ENCODE measurements at places on chromosomes 3 and 15.

- peak; percentile 94 for DNase-seq
Observed at GRCh38 chr15:98853161-98853560, 154.4 kb downstream of the PGPEP1L start.

DNA sequence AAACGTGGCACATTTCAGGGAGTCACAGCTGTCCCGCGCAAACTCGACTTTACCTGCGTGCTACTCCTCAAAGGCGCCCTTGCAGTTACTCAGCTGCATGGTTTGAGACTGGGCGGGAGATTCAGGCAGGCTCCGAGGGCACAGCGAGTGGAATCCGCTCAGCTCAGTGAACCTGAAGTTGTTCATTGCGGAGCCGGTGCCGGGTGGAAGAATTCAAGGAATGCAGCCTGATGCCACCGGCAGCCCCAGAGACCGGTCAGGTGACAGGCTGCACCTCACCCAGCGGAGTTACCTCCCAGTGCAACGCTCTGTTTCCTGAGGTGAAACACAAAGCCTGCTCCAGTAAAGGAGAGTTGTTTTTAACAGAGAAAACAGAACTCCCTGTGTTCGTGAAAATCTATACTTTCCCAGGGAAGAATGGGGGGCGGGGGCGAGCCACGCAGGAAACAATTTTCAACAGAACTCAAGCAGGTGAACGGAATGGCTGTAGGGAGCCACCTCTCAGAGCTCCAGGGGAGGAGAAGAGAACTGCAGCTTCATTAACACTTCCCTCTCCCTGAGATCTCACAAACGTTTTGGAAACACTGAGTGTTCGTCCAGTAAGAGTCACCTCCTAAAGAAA, 3.8 kb downstream of the VEPH1 start:
- peak; percentile 30 for DNase-seq

GRCh38 chr3:195187609-195188425, 83.1 kb downstream of the XXYLT1 start:
- DNase-seq = no peak

- no peak for DNase-seq
Observed at GRCh38 chr15:99432271-99433025, 133.3 kb upstream of the MEF2A start.

- no peak for DNase-seq
Observed at GRCh38 chr3:112623717-112624116, 17.2 kb downstream of the CCDC80 start.

DNA sequence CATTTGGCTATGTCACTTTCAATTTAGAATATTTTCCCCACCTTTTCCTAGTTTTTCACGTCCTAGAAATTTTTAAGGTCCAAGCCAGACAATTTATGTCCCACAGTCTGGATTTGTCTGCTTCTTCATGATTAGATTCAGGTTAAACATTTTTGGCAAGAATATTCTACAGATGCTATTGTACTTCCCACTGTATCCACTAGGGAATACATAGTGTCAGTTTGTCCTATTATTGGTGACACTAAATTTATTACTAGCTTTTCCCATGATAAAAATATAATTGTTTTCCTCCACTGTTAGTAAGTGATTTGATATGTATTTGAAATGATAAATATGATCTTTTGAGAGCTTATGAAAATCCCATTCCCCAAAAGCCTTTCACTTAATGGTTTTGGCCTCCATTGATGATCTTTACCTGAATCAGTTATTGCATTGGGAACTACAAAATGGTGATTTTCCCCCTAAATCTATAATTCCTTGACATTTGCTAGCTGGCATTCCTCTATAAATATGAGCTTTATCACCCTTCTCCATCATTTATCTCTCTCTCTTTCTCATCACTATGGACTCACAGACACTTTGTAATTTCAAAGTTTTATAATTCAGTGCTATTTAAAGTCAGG, 8.3 kb downstream of the ARL14 start:
- DNase-seq = no peak

- no peak for DNase-seq
Observed at GRCh38 chr15:71806452-71806931, 3.9 kb upstream of the NR2E3 start.

DNA sequence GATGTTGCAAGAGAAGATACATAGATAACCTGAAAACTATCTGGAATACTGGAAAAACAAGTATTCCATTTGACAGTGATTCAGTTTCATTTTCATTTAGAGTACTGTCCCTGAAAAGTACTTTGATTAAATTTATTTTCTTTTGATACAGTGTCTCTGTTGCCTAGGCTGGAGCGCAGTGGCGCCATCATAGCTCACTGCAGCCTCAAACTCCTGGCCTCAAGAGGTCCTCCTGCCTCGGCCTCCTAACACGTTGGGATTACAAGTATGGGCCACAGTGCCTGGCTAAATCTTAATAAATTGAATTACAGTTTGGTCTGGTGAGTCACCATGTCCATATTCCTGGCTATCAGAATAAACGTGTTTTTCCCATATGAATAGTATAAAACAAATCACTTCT, 1.6 kb upstream of the LEO1 start:
- DNase-seq = no peak

GRCh38 chr15:38323895-38324294, 71.3 kb downstream of the SPRED1 start:
- no peak for DNase-seq

DNA sequence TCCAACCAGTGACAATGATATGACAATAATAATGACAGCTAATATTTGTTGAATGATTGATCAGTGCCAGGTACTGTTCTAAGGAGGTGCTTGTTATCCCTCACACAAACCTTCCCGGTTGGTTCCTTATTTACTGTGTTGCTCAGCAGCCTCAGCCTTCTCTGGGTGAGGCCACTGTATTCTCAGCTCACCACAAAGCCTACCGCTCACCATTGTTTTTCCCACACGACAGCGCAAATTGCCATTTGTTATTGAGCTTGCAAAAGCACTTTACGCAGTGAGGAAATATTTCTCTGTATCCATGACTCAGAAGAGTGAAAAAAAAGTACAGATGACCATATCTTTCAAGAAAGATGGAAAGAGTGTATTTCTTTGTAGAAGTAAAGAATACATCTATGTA, 49.5 kb upstream of the PDZRN3 start:
- peak; percentile 23 for DNase-seq

DNA sequence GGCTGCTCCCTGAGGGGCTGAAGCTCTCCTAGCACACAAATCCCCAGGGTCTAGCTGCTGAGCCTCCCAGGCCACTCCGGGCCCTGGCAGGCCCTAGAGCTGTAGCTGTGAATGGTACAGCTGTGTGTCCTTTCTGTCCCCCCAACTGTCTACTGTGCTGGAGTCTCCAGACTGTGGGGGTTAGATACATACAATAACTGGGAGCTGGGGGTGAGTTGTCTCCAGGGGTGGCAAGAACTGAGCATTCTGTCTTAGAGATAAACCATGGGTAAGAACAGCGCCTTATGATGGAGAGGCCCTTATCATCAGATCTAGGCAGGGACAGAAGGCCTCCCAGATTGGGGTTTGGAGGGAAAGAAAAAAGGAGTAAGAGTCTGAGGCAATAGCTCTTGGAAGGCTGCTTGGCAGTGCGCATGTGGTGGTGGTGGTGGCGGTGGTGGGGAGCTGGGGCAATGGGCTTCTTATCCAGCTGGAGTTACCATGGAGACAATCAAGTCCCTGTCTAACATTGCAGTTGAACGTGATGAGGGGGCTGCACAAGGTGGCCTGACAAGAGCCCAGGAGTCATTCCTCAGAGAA, 3.6 kb downstream of the CYB561D2 start:
- no peak for DNase-seq

- DNase-seq = no peak
Observed at GRCh38 chr3:35931867-35932266, 292.5 kb downstream of the ARPP21 start.

DNA sequence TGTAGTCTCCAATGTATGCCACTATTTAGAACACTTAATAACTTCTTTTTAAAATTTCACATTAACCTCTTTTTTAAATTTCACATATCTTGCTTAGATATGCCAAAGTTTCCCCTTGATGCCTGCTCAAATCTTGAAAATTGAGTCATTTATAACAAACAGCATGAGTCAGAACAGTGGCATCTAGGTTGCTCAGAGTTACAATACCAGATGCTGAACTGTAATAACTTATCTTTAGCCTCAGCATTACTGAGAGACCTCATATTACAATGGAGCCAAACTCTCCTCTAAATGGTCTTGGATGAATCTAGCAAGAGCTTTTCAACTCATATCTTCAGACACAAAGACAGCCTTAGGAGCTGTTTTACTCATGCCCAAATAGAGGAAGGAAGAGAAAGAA, 439.3 kb upstream of the ARPP21 start:
- DNase-seq = no peak

- no peak for DNase-seq
Observed at GRCh38 chr15:56978898-56979662, 60.6 kb downstream of the TCF12 start.

DNA sequence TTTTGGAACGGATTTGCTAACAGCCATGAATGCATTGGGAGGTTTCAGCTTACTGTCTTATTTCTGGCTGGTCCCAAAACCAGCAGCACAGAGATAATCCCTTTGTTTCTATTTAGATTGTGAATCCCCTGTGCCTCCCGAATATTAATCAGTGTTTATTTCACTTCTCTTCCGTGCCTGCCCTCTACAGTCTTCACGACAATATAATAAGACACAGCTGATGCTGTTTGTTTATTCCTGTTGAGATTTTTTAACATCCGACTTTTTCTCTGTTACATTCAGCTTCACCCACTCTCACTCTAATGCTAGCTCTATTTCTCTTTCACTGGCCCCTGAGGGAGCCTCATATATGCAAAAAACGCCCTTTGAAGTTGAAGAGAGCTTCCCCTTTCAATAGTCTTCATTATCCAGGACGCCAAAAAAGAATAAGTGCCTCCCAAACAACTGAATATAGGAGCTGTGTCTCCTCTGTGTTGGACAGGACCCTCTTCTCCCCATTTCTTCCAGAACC, 995.3 kb downstream of the ROBO2 start:
- DNase-seq = no peak

DNA sequence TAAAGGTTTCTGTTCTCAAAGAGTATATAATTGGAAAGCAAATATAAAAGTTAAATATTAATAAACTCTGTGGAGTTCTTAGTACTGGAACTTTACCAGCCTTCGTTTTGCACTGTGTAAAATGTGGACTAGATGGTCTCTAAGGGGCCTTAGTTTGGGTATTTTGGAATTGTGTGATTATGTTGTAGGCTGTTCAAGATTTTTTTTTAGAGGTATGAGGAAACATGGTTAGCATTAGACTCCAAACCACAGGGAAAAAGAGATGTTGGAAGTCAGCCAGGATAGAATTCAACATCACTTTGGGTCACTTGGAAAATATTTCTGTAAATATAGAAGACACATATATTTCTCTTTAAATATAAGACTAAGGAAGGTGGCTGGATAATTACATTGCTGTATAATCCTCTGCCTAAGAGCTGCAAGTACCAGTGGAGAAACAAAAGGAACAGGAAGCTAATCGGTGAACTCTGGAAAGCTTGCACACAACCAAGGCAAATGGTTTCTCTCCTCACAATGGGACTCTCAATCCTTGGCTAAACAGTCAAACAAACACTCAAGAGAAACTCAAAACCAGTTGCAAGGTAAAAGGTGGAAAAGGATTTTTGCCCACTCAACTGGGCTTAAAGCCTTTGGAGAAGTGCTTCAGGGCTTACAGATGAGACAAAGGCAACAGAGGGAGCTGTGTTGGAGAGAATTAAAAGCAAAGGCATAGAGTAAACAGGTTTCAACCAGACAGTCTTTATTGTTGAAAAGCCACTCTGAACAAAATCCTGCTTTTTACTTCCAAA, 141.7 kb downstream of the NR1D2 start:
- no peak for DNase-seq

- DNase-seq = peak; percentile 95
Observed at GRCh38 chr3:4978204-4978965, 852 bp upstream of the BHLHE40 start.

DNA sequence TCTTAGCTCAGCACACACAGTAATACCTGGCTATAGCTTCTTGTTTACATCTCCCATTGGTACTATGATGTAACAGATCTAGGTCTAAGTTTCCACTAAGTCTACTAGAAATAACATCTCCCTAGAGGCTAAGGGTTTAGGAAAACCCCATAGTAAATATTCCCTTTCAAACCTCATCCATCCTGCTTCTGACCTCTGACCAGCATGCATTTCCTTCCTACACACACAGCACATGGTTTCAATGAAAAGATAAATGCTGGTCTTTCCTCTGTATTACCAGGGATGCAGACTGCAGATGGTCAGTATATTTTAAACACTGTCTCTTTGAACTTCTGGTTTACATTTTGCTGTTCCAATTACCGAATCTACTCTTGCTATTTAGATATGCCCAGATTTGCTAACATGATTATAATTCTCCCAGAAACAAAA, 96.6 kb downstream of the EFL1 start:
- no peak for DNase-seq

DNA sequence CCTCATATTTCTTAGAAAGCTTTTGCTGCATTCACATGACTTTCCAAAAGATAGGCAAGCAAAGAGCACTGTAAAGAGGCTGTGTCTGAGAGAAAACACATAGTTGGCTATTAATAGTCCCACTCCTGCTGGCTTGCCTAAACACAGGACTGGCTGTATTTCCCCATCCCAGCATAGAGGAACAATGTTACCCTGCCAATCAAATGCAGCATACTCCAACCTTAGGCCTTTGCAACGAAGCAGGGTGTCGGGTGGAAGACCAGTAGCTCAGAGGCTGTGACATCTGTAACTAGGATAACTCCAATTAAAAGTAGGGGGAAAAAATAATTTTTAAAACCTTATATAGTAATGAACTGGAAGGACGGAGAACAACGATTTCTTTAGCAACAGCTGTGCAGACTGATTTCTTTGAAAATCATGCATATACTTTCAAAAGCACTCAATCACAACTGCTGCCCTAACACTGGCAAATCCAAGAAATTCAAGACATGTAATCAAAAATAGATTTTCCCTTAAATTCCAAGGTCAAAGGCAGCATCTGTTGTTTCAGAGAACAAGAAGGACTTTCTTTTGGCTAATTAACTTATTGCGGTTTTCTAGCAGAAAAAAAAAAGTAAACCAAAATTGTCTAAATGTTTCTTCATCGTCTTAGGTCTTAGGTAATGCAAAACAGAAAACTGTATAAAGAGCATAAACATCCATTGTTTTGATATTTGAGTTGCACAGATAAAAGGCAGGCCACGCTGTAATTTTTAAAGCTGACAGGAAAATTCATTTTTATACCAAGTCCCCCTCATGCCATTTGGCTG, 139.3 kb downstream of the TNIK start:
- no peak for DNase-seq

GRCh38 chr15:99502661-99503060, 63.1 kb upstream of the MEF2A start:
- DNase-seq = no peak

- no peak for DNase-seq
Observed at GRCh38 chr3:130457671-130458070, 59.3 kb upstream of the COL6A6 start.

DNA sequence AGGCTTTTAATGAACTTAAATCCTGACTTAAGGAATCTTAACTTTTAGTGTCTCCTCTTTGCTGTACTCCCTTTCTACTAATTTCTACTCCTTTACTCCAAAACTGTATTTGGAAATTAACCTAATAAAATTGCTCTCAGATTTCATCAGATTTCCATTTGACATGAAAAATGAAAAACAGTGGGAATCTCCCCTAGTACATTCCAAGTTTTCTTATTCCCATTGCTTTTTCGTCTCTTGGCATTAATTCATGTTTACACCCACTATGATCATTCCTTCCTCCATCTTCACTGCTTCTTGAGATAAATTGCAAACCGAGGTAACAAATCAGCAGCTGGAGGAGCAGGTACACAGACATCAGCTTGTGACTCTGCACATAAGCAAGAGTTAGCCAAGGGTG, 208.7 kb downstream of the VGLL3 start:
- no peak for DNase-seq
